ENCODE measurements at places on chromosomes 16 and 17.

DNA sequence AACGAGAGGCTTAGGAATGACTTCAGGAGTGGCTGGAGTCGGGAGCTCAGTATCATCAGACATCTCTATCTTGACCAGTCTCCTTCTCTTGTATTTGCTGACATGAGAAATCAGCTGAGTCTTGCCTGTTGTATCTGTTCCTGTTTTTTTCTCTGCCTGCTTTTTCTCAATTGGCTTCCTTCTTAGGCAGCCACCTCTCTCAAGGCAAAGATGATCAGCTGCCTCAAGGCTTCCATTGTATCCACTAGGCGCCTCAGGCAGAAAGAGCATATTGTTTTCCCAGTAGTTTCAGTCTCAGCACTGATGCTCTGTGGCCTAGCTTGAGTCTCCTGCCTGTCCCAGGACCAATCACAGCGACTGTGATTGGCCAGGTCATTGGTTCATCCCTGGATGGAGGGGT, 306.2 kb downstream of the CPPED1 start:
- DNase-seq: no peak

- no peak for DNase-seq
Measured at GRCh38 chr16:89829630-89830437, 1.6 kb downstream of the SPIRE2 start.

DNA sequence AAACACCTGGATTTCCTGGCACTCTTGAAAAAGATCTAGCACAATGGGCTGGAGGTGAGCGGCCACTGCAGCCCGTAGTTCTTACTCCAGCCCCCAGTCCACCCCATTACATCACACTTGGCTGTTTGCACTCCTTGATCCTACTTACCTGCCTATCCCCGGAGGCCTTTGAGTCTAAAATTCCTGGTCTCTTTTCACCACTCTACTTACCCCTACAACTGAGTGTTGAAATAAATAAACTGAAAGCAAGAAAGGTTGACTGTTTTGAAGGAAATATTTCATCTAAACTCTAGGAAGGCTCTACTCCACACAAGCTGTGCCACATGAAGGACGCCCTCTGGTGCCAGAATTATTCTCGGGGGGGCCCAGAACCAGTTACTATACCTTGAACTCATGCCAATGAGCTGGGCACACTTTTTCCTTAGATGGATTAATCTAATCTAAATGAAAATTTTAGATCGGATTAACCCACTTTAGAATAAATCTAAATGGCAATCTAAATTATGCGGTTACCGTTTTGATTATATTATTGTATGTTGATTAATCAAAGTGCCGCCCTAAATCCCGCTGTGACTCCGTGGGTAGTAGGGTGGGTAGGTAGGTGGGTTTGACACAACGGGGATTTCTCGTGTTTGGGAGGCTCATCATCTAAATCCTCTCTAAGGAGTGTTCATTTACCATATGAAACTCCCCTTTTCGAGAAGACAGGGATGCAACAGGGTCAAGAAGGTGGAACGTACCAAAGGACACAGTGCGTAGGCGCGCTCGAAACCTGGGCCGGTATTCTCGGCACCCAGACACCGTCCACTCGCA, 651 bp upstream of the EIF1 start:
- no peak for DNase-seq

GRCh38 chr17:31499771-31500554, 108.5 kb downstream of the RAB11FIP4 start:
- peak; percentile 66 for DNase-seq

- no peak for DNase-seq
Measured at GRCh38 chr17:65978871-65979270, 213.1 kb downstream of the CEP112 start.

DNA sequence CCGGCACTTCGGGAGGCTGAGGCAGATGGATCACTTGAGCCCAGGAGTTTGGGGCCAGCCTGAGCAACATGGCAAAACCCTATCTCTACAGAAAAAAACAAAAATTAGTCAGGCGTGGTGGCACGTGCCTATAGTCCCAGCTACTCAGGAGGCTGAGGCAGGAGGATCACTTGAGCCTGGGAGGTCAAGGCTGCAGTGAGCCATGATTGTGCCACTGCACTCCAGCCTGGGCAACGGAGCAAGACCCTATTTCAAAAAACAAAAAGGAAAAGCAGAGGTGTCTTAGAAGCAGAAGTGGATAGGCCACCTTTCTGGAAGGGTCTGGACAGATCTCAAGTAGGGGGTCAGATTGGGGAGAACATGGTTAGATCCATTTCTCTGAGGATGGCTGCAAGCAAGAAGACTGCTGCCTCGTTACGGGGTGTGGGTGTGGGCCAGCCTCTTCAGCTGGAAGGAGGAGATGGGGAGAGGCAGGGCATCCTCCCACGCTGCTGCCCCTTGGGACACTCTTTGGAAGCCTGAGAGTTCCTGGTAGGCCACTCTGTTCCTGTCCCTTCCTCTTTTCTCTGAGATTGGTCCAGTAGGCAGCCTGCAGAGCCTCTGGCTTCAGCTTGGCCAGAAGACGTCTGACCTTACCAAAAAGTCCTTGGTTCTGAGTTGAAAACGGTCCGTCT, 208.0 kb downstream of the MSI2 start:
- no peak for DNase-seq

GRCh38 chr16:25707982-25708583, 16.3 kb downstream of the HS3ST4 start:
- DNase-seq: peak; percentile 26

DNA sequence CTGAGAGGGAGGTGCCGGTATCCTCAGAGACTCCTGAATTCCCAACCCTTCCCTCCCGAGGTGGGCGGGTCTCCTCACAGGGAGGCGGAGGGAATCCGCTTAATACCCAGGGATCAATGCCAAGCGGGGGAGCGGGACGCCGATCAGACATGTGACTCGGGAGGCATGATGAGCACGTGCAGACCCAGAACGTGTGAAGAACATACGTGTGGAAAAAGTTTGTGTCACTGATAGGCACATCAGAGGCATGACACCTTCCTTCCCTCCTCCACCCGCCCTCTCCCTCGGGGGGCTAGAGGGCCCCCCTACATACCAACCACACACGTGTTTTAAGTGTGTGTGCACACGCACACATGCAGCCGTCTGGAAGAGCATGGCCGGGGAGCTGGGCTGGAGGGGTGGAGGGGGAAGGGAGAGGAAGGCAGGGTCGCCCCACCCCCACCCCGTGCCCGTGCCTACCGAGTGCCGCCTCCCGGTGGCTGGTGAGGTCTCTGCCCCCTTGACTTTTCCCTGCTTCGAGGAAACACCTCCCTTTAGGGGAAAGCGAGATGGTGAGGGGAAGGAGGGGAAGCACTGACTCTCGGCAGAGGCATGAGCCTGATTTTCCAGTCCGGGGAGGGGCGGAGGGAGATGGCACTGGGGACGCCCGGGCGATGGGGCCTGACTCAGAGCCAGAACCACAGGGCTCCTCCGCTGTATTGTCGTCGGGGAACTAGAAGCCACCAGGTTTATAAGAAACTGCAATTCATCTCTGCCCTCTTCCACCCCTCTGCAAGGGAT, 12.1 kb upstream of the TBX21 start:
- no peak for DNase-seq

DNA sequence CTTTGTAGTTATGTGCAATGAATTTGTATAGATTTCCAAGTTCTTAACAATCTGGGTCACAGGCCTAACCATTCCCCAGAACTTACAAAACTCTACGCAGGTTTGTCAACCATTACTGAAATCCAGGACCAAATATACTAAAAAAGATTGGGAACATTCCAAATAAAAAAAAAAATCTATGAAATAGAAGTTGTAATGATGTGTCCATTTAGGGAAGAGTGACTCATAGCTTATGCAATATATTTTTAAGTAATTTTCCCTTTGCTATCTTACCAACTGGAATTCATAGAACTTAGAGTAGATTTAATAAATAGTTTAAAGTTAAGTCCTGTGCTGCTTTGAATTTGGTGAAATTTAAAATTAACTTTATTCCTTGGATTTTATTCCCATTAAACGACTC, 393.2 kb downstream of the PMP22 start:
- DNase-seq: no peak

GRCh38 chr16:20409398-20410120, at the start of gene ACSM5:
TSS of gene ACSM5 (plus strand) at chr16:20409534. CDS start at chr16:20411485, 1,951 bp downstream.
- no peak for DNase-seq

DNA sequence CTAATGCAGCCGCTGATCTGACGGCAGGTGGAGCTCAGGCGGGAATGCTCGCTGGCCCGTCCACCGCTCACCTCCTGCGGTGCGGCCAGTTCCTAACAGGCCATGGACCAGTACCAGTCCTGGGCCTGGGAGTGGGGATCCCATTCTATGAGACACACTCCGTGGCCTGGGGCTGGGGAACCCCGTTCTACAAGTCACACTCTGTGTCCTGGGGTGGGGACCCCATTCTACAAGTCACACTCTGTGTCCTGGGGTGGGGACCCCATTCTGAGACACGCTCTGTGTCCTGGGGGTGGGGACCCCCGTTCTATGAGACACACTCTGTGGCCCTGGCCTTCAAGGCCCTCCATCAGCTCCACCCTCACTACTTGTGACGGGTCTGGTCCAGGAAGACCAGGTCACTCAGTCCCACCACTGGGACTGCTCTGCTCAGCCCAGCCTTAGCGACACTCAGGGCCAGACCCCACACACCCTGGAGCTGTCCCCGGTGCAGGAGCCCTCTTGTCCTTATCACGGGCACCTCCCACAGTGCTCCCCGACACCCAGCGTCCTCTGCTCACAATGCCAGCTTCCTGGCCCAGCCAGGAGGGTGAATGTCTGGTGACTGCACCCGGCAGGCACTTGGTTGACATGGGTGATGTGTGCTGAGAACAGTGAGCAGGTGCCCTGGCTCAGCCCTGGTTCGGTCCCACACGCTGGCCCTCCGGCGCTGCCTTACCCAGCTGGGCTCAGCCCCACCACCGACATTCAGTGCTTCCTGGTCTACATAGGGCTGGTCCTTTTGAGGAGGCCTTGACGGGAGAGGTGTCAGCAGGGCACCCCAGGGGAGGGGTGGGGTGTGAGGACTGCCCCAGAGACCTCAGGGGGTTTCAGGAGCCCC, 89.1 kb downstream of the TBC1D16 start:
- DNase-seq: no peak

DNA sequence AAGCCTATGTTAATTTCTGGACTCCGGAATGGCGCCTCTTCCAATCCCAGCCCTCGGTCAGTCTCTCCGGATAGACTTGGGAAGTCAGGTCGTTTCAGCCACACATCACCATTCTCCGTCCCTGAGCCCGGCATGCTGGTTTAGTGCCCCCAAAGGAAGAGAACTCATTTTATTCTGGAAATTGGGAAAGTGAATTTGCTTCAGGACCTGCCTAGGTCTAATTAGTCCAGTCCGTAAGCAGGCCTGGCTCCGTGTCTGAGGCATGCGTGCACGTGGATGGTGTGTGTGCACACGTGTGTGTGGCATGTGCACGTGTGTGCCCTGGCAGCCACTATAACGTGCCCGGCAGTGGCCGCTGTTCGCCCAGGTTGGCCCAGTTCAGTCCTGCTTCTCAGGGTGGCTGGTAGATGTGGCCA, 77.4 kb downstream of the RPA1 start:
- no peak for DNase-seq

DNA sequence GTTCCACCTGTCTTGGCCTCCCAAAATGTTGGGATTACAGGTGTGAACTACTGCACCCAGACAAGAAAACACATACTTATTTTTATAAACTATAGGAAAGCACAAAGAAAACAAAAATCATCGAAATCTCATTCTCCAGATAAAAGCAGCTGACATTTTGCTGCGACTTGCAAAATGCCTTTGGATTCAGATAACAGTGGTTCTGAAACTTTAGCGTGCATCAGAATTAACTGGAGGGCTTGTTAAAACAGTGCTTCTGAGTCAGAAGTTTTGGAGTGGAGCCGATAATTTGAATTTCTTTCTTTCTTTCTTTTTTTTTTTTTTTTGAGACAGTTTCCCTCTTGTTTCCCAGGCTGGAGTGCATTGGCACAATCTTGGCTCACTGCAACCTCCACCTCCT, 17.7 kb upstream of the GJD3 start:
- DNase-seq: no peak

DNA sequence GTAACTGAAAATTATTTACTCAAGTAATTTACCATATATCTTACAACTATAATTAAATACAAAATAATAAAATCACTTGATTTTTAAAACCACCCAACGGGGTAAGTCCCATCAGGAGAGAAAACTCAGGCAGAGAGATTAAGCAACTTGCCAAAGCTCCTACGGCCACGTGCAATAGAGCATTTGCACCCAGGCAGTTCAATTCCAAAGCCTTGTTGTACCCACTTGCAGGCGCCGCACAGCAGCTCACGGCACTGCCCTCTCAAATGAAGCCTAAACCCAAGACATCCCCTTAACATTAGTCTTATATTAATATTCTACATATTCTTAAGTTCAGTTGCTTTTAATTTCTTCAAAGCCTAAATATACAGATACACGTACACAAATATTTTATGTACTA, 75.7 kb downstream of the SPAG9 start:
- peak; percentile 43 for DNase-seq

- peak; percentile 40 for DNase-seq
Measured at GRCh38 chr17:35244341-35245195, 1.7 kb downstream of the SLFN5 start.

DNA sequence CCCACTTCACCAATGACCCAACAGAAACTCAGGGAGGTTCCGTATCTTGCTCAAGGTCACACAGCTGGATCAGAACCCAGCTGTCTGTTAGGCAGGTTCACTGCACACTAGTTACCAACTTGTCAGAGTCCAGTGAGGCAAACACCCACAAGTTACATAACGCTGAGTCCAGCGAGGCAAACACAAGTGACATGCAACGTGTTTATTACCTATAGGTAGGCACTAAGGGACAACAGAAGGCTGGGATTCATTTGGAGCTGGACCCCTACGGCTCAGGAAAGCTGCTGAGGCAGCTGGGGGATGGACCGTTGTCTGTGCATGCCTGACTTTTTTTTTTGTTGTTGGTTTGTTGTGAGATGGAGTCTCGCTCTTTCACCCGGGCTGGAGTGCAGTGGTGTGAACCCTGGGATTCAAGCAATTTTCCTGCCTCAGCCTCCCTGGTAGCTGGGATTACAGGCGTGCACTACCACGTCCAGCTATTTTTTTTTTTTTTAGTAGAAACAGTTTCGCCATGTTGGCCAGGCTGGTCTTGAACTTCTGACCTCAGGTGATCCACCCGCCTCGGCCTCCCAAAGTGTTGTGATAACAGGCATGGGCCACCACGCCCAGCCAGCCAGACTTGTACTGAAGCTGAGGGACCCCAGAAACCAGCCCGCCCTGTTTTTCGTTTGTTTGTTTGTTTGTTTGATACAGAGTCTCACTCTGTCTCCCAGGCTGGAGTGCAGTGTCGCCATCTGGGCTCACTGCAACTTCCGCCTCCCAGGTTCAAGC, 1.9 kb upstream of the RSAD1 start:
- no peak for DNase-seq

- DNase-seq: no peak
Measured at GRCh38 chr17:80872501-80873306, 118.9 kb upstream of the CHMP6 start.

DNA sequence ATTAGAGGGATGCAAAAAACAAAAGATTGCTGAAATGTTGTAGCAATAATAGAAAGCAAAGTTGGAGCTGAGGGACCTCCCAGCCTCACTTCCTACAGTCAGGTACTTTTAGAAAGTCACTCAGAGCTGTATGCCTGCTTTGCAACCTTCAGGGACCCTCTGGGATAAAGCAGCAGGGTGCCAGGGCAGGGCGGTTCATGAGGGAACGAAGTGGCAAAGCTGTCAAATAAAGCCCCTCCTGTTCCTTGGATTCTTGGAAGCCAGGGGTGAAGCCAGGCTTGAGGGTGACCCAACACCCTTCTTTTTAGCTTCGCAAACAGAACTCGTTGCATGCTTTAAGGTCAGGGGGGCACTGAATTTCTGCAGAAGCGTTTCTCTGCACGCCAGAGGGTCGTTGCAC, 767 bp downstream of the ATP2C2 start:
- DNase-seq: no peak

GRCh38 chr17:31226950-31227349, 70.1 kb downstream of the OMG start:
- DNase-seq: no peak
